ENCODE measurements at places on chromosomes 4 and X.

DNA sequence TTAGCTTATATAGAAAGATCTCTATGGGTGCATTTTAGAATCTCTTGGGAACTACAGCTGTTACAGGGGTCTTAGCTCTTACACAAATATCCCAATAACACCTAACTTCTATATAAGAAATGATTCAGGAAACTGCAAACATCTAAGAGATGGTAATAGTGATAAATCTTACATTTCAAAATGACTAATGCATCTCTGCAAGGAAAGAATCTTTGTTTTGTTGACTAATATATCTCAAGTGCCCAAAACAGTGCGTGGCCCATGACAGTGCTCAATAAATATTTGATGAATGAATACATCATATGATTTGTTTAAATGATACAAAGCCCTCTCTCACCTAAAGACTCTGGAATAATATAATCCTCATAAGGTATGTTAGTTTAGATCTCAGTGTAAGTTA is 47.5 kb downstream of the CENPE start:
- peak; percentile 8 for DNase-seq

GRCh38 chr4:110108422-110108821 is 90.0 kb downstream of the ELOVL6 start:
- no peak for DNase-seq

DNA sequence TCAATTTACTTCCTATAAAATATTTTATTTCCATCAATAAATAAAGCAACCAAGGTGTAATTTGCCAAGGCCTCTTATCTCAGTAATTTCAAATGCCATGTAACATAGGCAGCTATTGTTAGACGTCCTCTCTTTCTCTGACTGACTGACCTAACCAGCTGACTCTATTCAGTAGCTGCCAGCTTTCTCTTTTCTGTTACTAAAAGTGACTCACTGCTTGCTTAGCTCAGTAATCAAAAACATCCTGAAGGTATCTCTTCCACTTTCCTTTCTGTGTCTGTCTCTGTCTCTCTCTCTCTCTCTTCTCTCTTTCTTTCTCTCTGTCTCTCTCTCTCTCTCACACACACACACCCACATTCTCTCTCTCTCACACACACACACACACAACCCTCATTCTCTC is 134.2 kb downstream of the SPOCK3 start:
- no peak for DNase-seq

DNA sequence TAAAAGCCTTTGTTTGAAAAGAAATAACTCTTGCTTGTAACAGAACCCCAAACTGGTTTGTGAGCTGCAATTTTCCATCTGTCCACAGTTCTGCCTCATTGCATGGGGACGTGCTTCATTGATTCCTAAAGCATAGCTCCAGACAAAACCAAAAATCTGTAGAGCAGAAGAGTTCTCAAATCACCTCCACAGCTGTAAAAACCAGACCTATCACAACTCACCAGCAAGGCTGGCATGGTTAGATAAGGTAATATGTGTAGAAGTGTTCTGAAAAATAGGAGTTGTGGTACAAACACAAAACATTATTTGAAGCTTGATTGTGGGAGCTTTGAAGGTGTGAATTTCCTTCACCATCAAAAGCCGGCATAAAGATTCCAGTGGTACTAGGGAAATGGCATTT is 12.5 kb upstream of the RAB28 start:
- no peak for DNase-seq

DNA sequence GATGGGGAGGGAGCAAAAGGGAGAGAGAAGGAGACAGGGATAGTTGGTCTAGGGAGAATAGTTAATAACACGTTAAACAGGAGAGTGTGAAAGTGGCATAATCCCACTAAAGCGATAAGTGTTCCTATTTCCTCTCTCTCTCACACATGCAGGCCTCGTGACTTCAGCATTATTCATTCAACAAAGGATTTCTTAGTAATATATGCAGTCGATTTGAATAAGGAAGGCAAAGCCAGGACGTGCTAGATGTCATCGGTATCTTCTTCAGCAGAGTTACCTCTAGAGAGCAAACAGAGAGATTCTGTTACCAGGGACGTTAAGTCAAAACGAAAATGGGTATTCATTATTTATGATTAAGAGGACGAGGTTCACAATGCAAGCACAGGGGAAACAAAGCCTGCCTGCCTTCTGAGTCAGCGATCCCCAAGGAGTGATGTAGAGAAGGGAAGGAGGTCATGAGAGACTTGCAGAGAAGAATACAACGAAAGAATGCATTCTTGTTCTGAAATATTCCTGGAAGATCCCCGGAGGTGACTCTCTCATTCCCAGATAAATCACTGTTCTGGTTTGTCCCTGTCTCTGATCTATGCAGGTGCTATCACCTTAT is 1048.4 kb downstream of the NLGN4X start:
- no peak for DNase-seq

- no peak for DNase-seq
Measured at GRCh38 chr4:102554992-102555391, 53.8 kb downstream of the NFKB1 start.

GRCh38 chr4:40937140-40937725 is 187.5 kb downstream of the NSUN7 start:
- DNase-seq: no peak

- no peak for DNase-seq
Measured at GRCh38 chr4:13340672-13341071, 143.5 kb downstream of the RAB28 start.

DNA sequence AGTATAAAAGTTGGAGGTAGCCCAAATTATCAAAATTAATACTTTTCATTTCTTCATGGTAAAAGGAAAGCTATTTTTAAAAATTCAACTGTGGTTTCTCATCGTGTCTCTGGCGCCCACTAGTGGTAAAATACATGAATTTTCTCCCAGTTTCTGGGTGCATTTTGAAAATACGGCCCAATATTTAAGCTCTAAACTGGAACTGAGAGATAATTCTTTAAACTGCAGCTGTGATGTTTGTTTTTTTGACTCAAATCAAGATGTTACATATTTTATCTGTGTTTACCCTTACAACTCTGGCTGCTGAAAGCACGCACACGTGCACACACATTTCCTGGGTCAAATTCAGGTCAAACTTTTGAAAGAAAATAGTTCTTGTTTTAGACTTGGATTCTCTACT is 123.9 kb upstream of the ACSL4 start:
- peak; percentile 31 for DNase-seq

- DNase-seq: peak; percentile 2
Measured at GRCh38 chr4:83454686-83455085, 937 bp downstream of the HELQ start.

DNA sequence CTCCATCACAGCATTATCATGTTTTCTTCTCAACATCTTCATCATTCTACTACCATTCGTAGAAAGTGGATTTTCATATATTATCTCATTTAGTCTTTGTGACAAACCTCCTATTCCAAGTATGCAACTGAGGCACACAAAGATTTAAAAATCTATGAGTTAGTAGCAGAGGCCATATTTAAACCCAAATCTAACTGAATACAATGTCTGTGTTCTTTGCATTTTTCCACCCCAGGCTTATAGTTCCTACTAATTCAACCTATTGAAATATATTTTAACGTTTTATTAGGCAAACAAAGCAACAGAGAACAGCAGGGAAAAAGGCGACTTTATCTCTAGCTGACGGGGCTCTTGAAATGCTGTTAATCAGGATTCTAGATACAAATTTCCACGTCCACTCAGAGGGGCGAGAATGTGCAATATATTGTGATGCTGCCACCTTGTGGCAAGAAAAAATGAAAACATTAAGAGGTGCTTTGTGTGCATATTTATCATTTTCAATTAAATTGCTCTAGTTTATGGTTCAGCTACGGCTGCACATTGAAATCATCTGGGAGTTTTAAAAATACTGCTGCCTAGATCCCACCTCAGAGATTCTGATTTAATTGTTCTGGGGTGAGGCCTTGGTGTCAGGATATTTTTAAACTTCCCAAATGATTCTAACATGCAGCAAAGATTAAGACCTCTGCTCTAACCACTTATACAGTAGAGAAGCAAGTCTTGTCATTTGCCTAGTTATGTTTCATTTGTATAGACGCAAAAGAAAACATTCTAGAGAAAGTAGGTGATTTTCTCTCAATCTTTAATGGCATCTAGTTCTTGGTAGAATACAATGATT is 315.9 kb downstream of the MAPK10 start:
- DNase-seq: peak; percentile 73

GRCh38 chrX:151966236-151966635 is 8.2 kb downstream of the GABRE start:
- no peak for DNase-seq

DNA sequence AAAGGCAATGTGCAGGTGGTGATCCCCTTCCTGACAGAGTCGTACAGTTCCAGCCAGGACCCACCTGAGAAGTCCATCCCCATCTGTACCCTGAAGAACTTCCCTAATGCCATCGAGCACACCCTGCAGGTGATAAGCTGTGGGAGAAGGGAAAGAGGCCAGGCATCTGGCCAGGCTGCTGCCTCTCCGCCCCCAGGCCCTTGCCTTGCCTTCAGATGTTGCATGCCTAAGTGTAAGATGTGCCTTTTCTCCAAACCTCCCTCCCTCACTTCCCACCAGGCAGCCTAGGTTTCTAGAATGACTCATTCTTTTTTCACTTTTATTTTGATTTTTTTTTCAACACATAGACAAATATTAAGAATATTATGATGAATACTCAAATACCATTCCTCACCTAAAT is 12.2 kb upstream of the CDK16 start:
- peak; percentile 5 for DNase-seq

- DNase-seq: no peak
Measured at GRCh38 chrX:97045470-97045869, 161.8 kb downstream of the RPA4 start.

DNA sequence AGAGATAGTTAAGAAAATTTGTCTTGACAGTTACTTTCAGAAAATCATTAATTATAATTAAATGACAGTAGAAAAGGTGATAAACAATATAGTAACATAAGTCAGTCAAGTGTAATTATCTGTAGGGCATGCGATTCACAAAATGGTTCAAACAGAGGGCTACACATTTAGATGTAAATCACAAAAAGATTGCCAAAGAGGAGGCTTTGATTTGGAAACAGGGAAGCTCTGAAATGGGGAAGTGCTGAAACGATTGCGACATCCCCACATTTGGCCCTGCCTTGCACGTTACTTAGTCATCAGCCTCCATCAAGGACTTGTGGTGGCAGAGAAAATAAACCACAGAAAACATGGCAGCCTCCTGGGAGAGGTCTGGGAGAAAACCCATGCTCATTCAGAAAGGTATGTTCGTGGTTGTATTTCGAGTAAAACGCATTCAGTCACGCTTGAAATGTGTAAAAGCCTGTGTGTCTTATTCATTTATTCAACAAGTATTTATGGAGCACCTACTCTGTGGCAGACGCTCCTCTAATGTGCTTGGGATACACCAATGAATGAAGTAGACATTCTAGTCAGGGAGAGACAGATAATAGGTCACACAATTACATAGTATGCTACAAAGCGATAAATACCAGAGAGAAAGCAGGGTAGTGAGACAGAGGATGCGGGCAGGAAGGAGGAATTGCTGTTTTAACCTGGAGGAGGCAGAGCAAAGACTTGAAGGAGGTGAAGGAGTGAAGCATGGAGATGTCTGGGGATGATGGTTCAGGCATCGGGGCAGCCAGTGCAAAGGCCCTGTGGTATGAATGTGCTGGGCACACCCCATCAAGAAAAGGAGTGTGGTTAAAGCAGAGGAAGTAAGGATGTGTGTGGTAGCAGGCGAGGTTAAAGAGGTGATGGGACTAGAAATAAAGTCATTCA is 7.8 kb downstream of the RBM47 start:
- DNase-seq: peak; percentile 96

DNA sequence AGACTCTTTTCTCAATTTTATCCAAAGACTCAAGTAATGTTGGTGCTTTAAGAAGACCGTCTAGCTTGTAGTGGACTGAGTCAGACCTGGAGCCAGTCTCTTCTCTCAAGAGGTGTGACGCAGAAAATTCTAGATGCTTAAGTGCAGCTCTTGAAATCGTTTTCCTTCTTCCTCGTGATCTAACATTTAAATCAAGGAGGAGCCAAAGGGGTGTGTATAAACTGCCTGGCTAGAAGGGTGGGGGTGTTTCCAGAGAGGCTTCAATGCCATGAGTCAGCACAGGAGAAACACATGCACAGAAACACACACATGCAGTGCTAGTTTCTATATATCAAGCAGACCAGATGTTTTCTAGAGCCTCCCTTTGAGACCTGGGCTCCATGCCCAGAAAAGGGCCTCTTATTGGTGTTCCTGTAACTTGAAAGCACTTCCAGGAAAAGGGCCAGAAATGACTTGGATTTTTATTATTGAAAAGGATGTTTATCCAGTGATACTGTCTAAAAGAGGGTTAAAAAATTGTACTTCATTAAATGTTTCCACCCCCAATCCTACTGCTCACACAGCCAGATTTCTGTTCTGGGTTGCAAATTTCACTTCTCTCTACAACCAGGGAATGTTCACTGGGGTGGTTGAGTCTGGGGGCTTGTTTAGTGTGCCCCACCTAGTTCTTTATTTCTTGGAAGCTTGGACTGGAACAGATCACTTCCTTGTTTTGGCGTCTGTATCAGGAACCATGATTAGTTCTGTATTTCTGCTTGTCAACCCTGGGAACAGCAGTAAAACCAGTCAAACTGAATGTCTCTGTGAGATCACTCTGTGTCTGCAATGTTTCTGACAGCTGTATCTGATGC is at the start of gene CLIC2:
TSS of gene CLIC2 (minus strand) at position 129 of the 851 bp plus-strand sequence. CDS start 187 bp downstream, outside the sequence.
- peak; percentile 76 for DNase-seq

DNA sequence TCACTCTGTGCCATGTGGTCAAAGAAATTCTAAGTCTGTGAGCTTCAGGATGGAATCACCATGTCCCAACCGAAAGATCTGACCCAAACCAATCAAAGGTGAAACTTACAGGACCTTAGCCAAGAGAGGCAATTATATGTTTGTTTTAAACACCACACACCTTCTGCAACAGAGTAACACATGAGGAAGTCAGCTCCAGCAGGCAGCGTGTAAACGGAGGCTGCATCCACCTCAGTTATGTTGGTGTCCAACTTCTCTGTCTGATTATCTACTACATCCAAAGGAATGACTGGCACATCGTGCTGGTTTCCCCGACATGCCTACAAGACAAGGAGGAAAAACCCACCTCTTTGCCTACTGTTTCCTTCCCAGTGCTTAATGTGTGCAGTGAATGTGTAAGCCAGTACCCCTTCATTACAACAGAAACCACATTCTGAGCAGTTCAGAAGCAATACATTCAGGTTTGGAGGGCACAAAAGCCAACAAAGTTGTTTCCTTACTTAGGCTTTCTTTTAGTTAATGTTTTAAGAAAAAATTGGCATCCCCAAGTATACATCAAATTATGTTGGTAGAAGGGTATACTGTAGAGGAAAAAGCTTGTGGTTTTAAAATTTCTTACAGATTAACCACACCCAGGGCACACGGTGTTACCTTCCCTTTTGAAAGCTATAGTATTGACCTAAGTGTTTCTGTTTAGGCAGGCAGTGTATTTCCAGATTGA is 12.4 kb downstream of the CASP6 start:
- DNase-seq: no peak

- DNase-seq: no peak
Measured at GRCh38 chr4:55612341-55612740, 20.3 kb upstream of the PDCL2 start.

Data from fibroblast of skin of scalp (primary cell).